ENCODE measurements at places on chromosomes 3 and 15.

DNA sequence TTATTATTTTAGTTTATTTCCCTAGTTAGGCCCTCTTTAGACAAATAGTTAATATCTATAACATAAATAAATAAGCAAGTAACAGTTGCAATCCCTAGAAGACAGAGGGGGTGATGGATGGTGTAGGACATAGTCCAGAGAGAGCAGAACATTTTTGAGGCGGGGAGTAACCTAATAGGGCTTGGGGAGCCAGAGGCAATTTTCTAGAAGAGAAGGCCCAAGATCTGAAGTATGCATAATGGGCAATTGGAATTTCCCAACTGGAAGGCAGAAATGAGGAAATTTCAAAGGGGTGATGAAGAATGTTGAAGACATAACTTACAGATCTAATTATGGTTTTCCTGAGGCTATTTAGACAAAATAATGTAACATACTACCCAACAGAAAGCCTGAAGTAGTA is 525.7 kb downstream of the TUSC7 start:
- no peak for DNase-seq

DNA sequence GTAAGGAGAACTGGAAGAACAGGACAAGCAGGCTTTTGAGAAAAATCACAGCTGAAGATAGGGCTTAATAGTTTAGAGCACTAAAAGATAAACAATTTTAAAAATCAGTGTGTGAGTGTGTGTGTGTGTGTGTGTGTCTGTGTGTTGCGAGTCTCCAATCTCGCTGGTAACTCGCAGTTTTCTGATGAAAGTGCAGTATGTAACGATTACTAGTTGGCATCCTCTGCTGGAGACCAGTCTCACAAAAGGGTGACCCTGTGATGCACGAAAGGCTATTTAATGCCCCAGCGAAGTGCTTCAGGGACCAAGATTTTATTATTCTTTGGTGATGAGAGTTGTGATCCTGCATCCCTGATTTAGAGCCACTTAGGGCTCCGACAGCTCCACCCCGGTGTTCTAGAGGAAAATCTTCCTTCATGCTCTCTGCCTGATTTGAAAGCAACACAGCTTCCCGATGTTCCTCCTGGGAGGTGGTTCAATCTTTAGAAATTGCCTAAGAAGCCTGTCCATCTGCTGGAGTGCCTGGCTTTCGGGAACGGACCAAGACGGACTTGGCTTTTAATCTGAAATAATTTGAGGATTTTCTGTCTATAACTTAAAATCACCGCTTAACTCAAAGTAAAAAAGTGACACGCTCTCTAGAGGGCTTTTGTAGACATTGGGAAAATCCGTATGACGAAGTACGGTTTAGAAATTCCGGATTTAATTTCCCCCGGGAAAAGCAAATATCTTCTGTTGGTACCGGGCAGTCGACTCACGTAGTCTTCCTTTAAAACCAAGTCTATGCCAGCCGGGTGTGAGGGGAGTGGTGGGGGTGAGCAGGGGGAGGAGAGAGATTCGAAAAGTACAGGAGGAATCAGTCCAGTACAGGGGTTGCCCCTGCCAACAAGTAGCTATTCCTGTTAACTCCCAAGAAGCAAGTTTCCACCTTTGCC is 1.1 kb upstream of the ALCAM start:
- peak; percentile 75 for DNase-seq

GRCh38 chr15:83698294-83698693 is 44.4 kb downstream of the ADAMTSL3 start:
- no peak for DNase-seq

DNA sequence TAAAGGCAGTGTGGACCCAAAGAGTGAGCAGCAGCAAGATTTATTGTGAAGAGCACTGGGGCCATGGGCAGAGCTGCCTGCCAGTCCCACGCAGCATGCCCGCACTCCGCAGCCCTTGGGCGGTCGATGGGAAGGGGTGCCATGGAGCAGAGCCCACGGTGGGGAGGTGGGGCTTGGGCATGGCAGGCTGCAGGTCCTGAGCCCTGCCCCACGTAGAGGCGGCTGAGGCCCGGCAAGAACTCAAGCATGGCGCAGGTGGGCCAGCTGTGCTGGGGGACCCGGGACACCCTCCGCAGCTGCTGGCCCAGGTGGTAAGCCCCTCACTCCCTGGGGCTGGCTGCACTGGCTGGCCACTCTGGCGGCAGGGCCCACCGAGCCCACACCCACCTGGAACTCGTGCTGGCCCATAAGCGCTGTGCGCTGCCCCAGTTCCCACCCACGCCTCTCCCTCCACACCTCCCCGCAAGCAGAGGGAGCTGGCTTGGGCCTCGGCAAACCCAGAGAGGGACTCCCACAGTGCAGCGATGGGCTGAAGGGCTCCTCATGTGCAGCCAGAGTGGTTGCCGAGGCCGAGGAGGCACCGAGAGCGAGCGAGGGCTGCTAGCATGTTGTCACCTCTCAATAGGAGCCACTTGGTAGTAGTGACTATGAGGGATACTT is 1218.8 kb upstream of the EPHA6 start:
- no peak for DNase-seq

DNA sequence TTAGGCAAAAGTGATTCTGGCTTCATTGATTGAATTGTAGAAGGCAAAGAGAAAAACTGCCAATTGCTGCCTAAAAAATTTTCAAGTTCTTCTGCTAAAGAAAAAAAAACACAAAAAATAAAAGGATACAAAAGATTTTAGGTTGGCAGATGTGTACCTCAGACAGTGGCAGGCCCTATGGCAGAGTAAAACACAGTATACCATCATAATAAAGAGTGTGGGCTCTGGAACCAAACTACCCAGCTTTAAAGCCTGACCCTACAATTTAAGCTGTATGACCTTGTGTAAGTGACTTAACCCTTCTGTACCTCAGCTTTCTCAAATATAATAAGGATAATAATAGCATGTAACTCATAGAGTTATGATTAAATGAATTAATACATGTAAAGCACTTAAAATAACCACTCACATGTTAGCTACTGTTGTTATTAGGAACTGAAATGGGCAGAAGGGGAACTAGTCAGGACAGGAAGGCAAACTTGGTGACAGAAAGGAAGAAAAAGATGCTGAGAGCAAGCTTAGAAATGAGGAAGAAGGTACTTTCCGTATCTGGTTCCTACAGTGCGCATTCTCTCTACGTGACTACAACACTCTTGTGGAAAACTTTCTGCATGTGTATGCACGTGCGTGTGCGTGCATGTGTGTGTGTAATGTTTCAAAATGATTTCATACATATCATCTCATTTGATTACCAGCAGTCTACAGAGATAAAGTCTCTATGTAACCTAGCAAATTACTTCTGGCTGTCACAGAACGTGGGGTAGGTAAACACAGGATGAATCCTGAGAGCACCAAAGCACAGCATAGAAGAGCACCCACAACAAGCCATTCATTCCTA is 13.6 kb upstream of the GATM start:
- no peak for DNase-seq

DNA sequence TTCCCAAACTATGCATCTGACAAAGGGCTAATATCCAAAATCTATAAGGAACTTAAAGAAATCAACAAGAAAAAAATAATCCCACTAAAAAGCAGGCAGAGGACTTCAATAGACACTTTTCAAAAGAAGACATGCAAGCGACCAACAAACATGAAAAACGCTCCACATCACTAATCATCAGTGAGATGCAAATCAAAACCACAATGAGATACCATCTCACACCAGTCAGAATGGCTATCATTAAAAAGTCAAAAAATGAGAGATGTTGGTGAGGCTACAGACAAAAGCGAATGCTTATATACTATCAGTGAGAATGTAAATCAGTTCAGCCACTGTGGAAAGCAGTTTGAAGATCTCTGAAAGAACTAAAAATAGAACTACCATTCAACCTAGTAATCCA is 20.2 kb downstream of the CFAP44 start:
- no peak for DNase-seq

DNA sequence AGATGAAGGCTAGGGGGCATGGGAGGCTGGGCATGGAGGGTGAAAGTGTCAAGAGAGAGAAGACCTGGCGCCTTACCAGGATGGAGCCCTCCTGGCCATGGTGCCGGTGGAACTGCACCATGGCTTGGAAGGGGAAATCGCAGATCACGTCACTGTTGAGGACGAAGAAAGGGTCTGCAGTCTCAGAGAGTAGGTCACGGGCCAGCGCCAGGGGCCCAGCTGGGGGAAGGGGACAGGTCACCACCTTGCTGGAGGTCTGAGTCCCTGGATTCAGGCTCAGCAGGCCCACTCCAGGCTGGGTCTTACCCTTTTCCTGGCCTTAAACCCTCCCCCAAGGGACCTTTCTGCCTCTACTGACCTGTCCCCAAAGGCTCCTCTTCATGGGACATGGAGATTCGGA is 855 bp downstream of the GMPPB start:
- DNase-seq: no peak

DNA sequence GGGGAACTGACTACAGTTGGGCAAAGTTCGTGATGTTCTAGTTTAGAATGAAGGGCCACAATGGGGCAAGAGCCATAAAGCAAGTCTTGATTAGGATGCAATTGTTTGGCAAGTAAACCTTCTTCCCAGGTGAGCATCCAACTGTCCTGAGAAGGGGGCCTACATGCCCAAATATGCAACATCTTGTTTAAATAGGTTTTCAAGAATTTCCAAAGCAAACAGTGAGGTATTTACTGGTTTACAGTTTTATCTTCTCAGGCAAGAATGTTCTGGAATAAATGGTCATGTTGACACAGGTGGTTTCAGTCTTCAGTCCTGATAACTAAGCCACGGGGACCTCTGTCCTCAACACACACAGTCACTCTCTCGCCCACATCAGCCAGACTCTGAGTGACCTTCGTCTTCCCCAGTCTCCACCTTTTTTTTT is 90.3 kb upstream of the FAM174B start:
- no peak for DNase-seq

GRCh38 chr3:175149675-175150074 is 290.5 kb downstream of the NAALADL2 start:
- peak; percentile 96 for DNase-seq
